HT-29 (cell line): ENCODE measurements at places on chromosomes 16 and 17.

DNA sequence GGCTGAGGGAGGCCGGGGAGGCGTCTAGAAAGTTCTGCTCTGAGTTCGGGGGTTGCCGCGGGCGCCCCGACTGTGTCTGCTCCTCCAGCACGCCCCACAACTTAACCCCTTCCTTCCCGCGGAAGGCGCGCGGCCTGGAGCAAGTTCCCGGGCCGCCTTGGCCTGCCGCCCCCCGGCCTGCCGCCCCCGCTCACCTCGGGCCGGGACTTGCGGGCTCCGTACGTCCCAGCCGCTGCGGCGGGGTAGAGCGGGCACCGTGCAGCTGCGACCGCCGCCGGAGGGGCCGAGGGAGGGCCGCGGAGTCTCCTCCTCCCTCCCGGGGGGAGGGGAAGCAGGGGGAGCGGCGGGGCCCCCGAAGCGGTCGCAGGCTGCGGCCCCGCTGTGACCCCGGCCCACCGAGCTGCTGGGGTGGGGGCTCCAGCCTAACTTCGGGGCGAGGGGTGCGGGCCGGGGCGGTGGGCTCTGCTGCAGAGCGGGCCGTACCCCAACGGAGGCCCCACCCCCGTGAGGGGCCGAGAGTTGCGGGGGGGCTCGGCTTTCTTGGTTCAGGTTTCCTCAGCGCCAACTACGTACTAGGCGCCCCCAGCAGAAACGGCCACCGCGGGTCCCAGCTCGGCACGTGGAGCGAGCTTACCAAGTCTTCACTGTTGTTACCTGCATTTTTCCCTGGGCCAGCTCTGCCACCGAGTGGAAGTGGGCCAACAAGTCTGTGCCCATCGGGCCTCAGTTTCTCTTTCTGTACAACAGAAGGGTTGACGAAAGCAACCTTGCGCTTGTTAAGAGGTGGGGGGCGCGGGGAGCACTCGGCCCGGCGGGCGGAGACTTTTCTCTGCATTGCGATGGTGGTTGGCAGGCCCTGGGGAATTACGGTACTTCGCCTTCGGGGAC is at the start of gene CCDC102A:
CCDC102A (minus strand) TSS at position 266 of the 888 bp plus-strand sequence. CDS start 7,394 bp downstream, outside the sequence.
- no peak for DNase-seq

GRCh38 chr16:57892041-57892440 is 78.9 kb downstream of the CNGB1 start:
- DNase-seq = no peak

- no peak for DNase-seq
Measured at GRCh38 chr16:19443659-19444058, 26.0 kb downstream of the TMC5 start.

DNA sequence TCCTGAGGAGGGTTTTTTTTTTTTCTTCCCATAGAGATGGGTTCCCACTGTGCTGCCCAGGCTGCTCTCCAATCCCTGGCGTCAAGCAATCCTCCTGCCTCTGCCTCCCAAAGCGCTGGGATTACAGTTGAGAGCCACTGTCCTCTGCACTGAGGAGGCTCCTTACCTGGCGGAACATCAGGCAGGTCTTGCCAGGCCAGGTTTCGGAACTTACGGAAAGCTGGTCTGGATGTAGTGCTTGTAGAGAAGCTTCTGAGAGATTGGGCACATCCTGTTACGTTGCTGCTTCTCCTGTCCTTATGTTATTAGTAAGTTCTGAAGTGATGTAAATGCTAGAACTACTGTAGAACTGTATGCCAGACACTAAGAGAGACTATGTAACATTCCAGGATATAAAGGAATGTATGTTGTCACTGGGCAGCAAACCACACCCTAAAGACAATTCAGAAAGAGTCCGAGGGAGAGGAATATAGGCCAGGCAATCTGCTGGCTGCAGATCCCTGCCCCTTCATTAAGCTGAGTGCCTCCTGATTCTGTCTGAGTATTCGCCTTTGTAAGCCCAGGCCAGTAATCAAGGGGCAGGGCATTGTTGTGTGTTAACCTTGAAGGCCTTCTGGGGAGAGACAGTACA is 21.1 kb downstream of the ETV4 start:
- DNase-seq = no peak

GRCh38 chr17:48992444-48992843 is 4.7 kb upstream of the IGF2BP1 start:
- DNase-seq = no peak

GRCh38 chr17:17841601-17842025 is 4.8 kb upstream of the SREBF1 start:
- DNase-seq = no peak

- no peak for DNase-seq
Measured at GRCh38 chr17:76088041-76088867, 9.3 kb downstream of the ZACN start.

GRCh38 chr17:62684179-62684578 is 56.7 kb downstream of the MRC2 start:
- no peak for DNase-seq

DNA sequence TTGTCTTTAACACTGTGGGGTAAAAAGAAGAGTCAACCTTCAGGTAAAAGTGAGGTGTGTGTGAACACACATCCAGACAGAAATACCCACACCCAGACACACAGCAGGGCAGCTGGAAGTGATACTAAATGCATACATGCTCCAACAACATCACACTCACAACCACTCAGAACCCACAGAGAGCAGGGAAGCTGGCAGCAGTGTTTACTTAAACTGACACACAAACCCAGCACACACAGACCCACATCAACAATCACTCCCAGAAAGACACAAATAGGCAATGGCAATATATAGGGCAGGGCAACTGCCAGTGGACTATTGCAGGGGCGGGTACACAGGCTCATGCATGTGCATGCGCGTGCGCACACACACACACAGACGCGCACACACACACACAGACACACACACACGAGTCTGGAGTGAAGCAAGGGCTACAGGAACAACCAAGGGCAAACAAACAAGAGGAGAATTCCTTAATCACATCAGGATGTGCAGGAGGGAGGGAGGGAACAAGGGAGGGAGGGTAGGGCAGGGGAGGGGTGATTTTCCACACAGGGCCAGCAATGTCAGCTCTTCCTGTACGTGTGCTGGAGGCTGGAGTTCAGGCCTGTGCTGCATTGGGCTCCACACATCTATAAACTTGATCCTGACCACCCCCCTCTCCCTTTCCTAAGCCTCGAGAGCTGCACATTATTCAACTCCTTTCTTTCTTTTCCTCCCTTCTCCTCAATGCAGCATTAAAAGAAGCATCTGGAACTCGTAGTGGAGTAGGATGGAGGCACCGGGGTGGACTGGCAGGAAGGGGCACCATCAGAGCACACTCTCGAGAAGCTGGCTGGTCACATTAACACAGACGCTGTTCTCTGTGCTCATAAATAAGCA is 30.1 kb downstream of the HIC1 start:
- DNase-seq = peak; percentile 41
